Activated naive CD4-positive, alpha-beta T cell treated with anti-CD3 and anti-CD28 coated beads, Interleukin-2, amount 50 U/mL, for 16 hours (primary cell): ENCODE measurements at places on chromosomes 2 and 18.
A peak's percentile ranks its signal among the peaks of the same experiment; 100 is the strongest.

GRCh38 chr2:62662554-62662953, 43.0 kb upstream of the EHBP1 start:
- DNase-seq, result no peak

GRCh38 chr2:5696945-5697521, 4.8 kb downstream of the SOX11 start:
- no peak for DNase-seq

DNA sequence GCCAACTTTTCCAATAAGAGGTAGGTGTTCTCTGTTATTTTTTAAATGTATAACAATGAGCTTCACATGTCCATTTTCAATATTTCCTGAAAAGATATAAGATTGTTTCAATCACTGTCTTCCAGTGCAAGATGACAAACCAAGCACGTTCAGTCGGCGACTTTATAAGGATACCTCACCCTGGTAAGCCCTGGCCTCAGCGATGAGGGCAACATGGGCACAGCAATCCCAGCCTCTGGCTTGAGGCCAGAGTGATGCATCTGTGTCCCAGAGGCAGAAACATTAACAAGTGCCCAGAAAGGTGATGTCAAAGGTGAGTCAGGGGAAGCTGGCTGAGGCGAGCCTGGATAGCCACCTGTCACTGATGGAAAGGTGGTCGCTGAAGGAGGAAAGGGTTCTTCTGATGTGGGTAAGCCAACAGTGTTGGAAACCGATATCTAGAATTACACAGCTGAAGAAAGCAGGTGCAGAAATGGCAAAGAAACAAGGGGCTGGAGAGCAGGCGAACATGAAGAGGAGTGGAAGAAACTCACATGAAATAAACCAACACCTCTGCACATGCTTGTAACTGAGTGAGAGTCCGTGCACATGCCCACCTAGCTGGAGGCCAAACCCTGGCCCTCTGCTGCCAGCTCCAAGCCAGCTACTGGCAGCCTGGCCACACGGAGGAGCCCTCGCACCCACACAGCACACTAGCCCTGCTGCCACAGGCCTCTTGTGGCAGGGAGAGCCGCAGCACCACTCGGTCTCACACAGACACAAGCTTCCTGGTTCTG, 65.5 kb downstream of the FBXO15 start:
- peak; percentile 68 for DNase-seq

- DNase-seq, result no peak
These were observed 3.7 kb downstream of the ALPG start for GRCh38 chr2:232410238-232410900.

GRCh38 chr2:211351987-211352386, 795.6 kb downstream of the CPS1 start:
- no peak for DNase-seq

GRCh38 chr2:193382583-193382982, 1187.8 kb upstream of the TMEFF2 start:
- no peak for DNase-seq

DNA sequence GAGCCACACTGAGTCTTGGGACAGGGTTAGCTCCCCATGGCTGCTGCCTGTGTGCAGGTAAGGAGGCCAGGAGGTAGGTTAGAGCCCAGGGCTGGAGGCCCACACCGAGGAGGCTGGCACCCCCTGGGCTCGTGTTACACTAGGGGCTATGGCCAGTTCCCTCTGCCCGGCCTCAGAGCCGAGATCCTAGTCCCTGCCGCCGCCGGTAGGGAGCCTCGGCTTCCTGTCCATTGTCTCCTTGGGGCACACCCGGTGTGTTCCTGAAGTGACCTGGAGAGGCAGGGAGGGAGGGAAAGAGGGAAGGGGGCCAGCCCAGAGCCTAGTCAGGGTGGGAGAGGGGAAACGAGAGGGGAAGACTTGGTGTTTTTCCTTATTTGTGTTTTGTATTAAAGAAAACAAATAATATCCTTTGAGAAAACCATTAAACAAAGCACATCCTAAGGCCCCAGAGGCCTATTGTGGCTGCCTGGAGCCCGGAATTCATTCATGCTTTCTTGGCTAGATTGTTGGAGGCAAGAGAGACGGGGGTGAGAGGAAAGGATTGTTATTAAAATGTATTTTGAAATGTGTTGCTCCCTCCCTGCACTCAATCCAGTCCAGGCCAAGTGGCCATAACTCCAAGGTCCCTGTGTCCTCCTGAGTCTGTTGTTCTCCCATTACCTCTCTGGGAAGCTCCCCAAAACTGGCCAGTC, 170.7 kb downstream of the CTIF start:
- no peak for DNase-seq

- no peak for DNase-seq
These were observed 28.6 kb downstream of the MARCO start for GRCh38 chr2:118970396-118971135.

GRCh38 chr2:30122362-30122761, 24.4 kb upstream of the YPEL5 start:
- no peak for DNase-seq

- no peak for DNase-seq
These were observed 85.7 kb upstream of the UNC80 start for GRCh38 chr2:209685963-209686362.

GRCh38 chr2:156476850-156477206, 40.6 kb downstream of the GPD2 start:
- no peak for DNase-seq

DNA sequence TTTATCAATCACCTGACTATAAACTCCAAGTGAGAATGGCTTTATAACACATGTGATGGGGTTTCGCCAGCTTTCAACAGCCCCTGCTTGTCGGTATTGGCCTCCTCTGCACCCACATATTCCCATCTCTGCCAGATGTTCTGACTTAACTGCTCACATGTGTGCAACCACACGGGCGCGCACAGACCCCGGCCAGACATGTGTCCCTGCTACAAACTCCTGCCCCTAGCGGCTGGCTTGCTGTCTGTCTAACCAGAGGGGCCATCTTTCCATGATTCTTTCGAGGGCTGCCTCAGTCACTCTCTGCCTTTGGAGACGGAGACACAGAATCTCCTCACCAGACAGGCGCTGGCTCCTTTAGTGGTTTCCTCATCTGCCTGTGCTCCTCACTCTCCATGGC, 15.3 kb downstream of the STON1 start:
- DNase-seq, result no peak

- no peak for DNase-seq
These were observed 210.7 kb downstream of the KLHL29 start for GRCh38 chr2:23595601-23596251.

DNA sequence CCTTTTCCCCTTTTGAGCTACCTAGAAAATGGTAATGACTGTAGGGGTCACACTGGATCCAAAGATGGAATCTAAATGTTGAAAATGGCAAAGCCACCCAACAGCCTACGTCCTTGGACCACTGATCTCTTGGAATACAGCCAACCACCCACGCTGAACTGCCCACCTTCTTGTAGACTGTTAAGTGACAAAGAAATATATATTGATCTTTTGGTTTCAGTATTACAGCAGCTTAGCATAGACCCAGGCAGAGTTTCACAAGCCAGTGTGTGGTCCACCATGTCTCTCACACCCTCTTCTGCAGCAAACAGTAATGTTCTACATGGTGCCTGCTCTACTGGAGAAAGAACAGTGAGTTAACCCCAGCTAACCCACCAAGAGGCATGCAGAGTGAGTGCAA, 20.2 kb downstream of the CACNB4 start:
- no peak for DNase-seq

DNA sequence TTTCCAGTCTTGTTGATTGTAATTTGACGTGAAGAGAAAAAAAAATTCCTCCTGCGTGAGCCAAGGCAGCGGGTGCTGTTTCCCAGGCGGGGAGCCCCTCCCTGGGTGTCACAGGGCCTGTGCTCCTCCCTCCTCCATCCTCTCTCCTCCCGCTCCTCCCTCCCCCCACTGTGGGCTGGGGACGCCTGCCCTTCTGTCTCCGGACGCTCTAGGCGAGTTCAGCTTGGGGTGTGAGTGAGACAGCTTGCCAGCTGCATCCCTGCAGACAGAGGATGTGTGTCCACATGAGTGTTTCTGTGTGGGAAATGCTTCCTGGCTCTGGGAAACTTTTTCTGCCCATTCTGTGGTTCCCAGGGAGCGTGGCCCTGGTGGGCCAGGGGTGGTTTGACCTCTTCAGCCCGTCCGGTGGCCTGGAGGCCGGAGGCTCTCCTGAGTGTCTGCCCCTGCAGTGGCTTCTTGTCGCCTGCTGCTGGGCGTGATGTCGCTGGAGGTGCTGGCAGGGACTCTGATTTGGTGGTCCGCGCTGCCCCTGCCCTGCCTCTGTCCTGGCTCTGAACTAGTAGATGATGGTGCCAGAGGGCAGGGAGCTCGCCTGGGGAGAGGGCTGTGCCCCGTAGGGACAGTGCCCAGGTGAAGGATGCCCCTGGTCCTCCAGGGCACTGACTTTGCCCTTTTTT, 96.4 kb downstream of the USP40 start:
- DNase-seq, result no peak

GRCh38 chr2:160427629-160428404, 65.8 kb downstream of the RBMS1 start:
- DNase-seq, result peak; percentile 29

DNA sequence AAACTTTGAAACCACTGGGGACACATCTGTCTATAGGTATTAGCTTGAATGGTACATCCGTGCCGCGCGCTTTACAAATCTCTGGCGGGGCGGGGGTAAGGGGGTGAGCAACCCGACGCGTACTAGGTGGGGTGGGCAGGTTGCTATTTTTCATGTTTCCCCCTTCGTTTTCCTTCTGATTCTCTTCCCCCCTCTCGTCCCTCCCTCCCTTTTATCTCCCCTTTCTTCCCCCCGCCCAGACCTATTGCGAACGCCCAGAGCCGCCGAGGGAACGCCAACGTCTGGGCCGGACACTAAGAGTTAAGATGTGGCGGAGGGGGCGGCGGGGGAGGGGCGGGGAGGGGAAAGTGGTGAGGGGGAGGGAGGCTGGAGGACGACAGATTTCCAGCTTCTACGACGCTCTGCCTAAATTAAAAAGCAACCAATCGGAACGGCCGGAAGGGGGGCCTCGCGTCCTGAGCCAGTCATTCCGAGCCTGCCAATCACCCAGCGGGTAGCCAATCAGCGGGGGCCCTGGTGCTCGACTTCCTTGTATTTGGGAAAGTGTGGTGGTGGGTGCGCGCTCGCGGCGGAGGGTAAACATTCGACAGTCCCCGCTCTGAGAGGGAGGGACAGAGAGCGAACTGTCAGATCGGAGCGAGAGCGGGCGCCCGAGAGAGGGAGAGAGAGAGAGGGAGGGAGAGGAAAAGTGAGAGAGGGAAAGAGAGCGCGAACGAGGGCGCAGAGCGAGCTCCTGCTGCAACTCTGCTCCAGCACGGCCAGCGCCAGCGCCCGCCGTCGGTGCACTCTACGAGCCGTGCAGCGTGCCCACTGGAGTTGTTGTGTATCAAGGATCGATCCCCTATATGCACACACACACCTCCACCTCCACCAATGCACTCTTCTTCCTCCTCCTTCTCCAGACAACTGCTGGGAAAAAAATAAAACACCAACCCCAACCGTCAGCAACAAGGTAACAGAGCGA, at the start of gene POU3F3:
Gene POU3F3 (plus strand): TSS at position 582 of the 964 bp plus-strand sequence. CDS start 1,396 bp downstream, outside the sequence.
- no peak for DNase-seq

- no peak for DNase-seq
These were observed 8.6 kb downstream of the DNAJB2 start for GRCh38 chr2:219287580-219288265.

DNA sequence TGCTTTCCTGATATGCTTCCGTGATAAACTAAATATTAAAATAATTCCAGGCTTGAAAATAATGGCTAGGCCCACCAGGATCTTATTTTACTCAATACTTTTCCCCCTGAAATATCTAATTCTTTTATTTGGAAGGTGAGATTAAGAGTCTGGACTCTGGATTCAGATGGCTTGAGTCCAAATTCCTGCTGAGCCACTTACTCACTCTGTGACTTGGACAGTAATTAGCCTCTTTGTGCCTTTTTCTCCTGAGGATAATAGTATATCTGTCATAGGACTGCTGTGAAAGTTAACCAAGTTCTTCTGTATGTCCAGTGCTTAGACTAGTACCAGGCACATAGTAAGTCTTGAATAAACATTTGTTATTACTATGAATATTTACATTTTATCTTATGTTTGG, 127.3 kb upstream of the ERBB4 start:
- no peak for DNase-seq

DNA sequence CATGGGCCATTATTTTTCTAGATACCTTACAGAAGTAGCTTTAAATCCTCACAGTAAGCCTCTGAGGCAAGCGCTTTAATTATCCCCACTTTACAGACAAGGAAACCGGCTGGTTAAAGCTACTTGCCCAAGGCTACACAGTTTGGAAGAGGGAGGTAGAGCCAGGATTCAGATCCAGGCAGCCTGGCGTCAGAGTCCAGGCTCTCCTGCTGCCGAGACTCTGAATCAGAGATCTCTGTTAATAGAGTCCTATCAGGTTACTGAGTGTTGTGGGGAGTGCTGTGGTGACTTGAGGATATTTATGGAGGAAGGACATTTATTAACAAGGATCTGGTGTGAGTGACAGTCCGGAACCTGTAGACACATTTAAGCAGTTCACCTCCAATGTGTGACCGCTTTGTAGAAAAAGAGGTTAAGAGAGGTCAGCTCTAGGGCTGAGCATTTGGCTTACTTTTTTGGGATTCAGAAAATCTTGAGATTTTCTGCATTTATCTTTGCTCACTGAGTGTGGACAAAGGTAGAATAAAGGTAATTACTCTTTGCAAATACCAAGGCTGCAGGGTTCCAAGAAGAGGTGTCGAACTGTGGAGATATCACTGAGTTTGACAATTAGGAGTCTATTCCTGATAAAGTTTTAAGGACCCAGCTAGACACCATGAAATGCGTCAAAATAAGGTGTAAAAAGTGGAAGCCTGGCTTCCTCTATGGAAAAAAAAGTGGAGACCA, 1.6 kb upstream of the CEP192 start:
- DNase-seq, result no peak

DNA sequence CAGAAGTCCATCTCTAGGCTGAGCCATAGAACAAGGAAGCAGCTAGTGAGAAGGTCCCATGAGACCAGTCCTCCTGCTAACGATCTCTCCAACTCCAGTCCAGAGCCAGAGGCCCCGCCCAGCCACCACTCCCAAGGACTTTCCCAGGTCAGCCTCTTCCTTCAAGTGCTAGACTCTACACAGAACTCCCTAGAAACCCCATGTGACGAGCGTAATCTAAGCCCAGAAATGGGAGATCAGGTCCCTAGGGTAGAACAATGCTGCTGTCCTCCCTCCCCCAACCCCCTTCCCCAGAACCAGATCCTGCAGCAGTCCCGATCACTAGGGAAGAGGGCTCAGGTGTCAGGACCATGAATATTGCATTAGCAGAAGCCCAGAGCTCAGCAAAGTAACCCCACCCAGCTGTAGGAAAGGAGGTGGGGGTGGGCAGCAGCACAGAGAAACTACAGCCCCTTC, 6.9 kb downstream of the DCTN1 start:
- DNase-seq, result no peak

- no peak for DNase-seq
These were observed 174.5 kb downstream of the MYCN start for GRCh38 chr2:16114836-16115235.
